ENCODE measurements at places on chromosomes 3 and 15. TPM values are rescaled to one million over a fixed set of nuclear protein-coding genes. Genes with fewer than 3 reads are reported as not detected.

The WDR72 gene
- not detected for total RNA-seq

The DAZL gene
- not detected for total RNA-seq

The MED12L gene
- total RNA-seq: 7.1 TPM

The CX3CR1 gene
- total RNA-seq: 0.48 TPM

DNA sequence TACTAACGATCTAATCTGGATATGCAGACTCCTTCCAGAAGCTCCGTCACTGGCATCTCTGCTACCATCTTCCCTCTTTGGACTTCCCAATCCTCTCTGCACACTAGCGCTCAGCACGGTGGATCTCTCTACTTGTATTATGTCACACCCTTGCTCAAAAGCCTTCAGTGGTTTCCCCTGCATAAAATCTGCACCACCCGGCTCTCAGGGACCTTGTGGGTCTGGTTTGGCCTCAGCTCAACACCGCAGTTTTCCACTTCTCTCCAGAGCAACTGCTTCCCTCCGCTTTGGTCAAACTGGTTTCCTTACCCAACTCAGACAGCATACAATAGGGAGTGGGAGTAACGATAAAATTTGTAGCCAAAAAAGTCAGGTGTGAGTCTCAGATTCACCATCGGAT lies 30.7 kb upstream of the HES1 start:
- peaks cover 7% of the 10 kb centered on the region for H3K4me1 ChIP-seq
- no peaks in the 10 kb centered on the region for H3K36me3 ChIP-seq
- H3K27ac ChIP-seq: no peak overlapping the region
- H3K4me3 ChIP-seq: no peak overlapping the region
- H3K27me3 ChIP-seq: peaks cover 48% of the 10 kb centered on the region

GRCh38 chr3:123394391-123395020 lies 54.4 kb downstream of the ADCY5 start:
- H3K27ac ChIP-seq: no peak overlapping the region
- DNase-seq: no peak
- no peak overlapping the region for H3K4me3 ChIP-seq
- H3K27me3 ChIP-seq: peaks cover 14% of the 10 kb centered on the region

GRCh38 chr3:66149269-66149668 lies 71.5 kb upstream of the SLC25A26 start:
- H3K36me3 ChIP-seq: no peaks in the 10 kb centered on the region
- no peak overlapping the region for H3K4me3 ChIP-seq
- H3K27ac ChIP-seq: no peak overlapping the region
- H3K27me3 ChIP-seq: peaks cover 3% of the 10 kb centered on the region
- DNase-seq: no peak

DNA sequence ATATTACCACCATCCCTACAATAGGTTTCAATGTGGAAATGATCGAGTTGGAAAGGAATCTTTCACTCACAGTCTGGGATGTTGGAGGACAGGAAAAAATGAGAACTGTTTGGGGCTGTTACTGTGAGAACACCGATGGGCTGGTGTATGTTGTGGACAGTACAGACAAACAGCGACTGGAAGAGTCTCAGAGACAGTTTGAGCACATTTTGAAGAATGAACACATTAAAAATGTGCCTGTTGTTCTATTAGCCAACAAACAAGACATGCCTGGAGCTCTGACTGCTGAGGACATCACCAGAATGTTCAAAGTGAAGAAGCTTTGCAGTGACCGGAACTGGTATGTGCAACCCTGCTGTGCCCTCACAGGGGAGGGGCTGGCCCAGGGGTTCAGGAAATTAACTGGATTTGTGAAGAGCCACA lies 510 bp downstream of the ARL14 start:
- no peaks in the 10 kb centered on the region for H3K36me3 ChIP-seq
- H3K27me3 ChIP-seq: peaks cover 9% of the 10 kb centered on the region
- H3K4me3 ChIP-seq: no peak overlapping the region
- H3K4me1 ChIP-seq: no peaks in the 10 kb centered on the region

- no peak overlapping the region for H3K27ac ChIP-seq
- H3K4me1 ChIP-seq: no peaks in the 10 kb centered on the region
- no peak for DNase-seq
- no peak overlapping the region for H3K4me3 ChIP-seq
- peaks cover 4% of the 10 kb centered on the region for H3K27me3 ChIP-seq
- H3K36me3 ChIP-seq: no peaks in the 10 kb centered on the region
Measured at GRCh38 chr3:138465925-138466324, 31.5 kb downstream of the ESYT3 start.

DNA sequence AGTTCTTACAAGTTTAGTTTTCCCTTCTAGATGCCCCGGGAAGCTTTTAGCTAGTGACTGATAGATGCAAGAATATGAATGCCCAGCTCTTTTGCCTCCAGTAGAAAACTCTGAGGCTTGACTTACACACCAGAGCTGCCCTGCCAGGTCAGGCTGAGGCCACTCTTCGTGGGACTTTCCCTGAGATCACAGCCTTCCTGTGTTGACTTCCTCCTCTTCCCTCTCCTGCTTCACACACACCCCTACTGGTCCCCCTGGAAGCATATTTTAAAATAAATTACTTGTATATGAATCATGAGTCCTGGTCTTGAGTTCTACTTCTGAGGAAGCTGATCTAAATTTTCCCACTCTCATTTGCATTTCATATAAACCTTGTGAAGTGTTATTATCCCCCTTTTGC lies 413.7 kb downstream of the PDCD6IP start:
- DNase-seq: no peak
- H3K4me1 ChIP-seq: no peaks in the 10 kb centered on the region
- no peak overlapping the region for H3K27ac ChIP-seq
- no peak overlapping the region for H3K4me3 ChIP-seq
- no peaks in the 10 kb centered on the region for H3K36me3 ChIP-seq

- H3K27me3 ChIP-seq: no peaks in the 10 kb centered on the region
- peaks cover 4% of the 10 kb centered on the region for H3K4me1 ChIP-seq
- DNase-seq: no peak
- peaks cover 46% of the 10 kb centered on the region for H3K36me3 ChIP-seq
Measured at GRCh38 chr3:125260158-125260557, 47.6 kb upstream of the SLC12A8 start.

- no peak overlapping the region for H3K27ac ChIP-seq
- DNase-seq: no peak
- no peaks in the 10 kb centered on the region for H3K36me3 ChIP-seq
Measured at GRCh38 chr3:185702262-185703225, 116.4 kb downstream of the SENP2 start.

All from activated T-helper 2 cell treated with anti-CD3 and anti-CD28 coated beads, Interferon-gamma antibody, Interleukin-2, Interleukin-4, amounts not matched to agents 10 μg/mL and 5 μg/mL and 100 μg/mL, durations not matched to agents 14 hours and 24 hours and 36 hours (primary cell).